Muscle of back (tissue), 13 donors: ENCODE measurements at places on chromosomes 7 and 10.

DNA sequence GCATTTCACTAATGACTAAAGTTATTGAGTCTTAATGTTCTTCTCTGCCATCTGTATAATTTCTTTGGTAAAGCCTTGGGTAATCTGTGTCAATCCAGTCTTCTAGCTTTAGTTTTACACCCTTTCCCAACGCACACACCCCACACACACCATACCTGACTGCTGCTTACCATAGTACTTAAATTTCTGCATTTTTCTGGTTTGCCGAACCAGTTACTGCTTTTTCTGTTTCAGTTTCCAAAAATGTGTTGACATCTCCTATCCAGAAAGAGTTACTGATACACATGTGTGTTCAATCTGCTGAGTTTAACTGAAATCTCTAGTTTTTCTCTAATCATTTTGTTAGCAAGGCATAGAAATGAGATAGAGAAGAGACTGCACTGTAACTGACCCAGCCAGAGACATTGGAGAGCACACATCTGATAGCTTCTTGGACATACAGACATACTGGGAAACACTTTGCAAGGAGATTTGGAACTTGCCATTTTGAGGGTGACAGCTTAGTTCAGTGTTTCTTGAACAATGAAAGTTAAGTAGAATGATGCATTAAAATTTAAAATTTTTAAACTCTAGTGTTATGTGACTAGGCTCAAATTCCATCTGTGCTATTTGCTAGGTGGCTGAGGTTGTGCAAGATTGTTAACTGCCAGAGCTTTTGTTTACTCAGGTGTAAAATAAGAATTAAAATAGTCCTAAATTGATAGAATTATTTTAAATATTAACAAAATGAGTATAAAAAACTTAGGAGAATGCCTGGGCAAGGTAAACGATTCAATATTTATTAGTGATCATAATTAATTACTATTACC lies 807.6 kb downstream of the DNAJB9 start:
- no peak for DNase-seq

DNA sequence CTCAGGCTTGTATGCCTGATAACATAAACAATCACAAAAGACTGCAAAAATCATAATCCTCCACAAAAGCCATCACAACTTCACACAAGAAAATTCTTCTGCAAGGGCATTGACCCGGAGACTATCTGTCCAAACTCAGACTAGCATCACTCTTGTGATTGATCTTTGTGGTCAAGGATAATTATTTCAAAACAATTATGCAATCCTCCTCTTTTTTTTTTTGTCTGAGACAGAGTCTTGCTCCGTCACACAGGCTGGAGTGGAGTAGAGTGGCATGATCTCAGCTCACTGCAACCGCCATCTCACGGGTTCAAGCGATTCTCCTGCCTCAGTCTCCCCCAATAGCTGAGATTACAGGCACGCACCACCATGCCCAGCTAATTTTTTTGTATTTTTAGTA lies 22.2 kb downstream of the CDNF start:
- no peak for DNase-seq

DNA sequence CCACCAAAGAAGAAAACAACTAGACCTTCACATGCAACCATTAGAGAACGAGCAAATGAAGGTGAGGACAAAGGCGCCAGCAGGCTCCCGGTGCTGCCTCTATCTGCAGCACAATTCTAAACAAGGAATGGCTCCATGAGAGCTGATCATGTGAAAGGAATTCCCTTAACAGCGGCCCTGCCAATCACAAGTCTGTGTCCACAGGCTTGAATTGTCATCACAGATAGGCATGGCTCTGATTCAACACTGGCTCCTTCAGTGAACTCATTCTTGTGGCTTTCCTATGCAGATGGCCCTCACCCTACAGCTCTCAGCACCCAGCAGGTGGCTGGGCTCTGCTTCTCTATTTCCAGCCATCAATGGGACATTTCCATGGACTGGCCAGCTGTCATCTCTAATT lies 36.2 kb downstream of the LAMB1 start:
- peak; percentile 79 for DNase-seq

DNA sequence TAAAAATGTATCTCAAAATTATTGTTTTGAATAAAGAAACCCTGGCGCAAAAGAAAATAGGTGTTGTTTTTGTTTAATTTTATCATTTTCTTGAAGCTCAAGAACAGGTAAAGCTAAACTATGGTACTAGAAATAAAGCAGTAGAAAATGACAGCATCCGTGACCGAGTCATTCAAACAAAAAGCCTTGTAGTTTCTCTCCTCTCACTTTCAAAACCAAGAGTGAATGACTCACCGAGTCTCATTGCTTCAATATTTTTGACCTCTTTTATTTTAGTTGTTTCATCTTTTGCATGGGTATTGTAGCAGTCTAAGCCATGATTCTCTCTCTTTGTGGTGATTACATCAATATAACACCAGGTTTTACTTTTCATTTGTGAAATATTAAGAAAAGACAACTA lies 396.5 kb downstream of the POM121L12 start:
- DNase-seq: no peak

DNA sequence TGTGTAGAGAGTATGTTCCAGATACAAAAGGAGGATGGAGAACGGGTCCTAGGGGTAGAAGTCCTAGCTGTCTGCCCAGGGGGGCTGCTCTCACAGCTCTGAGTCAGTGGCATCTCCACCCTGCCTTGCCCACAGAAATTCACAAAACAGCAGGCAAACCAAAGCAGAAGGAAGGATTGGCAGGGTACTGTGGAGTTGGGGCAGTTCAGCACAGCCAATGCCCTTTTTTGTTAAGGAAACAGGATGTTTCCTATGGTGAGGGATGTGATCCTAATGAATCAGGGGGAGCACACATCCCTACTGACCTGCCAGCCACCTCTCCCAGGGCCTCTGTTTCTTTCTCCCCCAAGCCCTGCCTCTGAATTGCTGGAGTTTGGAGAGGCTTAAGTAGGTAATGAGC lies 457.6 kb downstream of the PLXNA4 start:
- no peak for DNase-seq
